ENCODE measurements at places on chromosomes 7 and 10.

DNA sequence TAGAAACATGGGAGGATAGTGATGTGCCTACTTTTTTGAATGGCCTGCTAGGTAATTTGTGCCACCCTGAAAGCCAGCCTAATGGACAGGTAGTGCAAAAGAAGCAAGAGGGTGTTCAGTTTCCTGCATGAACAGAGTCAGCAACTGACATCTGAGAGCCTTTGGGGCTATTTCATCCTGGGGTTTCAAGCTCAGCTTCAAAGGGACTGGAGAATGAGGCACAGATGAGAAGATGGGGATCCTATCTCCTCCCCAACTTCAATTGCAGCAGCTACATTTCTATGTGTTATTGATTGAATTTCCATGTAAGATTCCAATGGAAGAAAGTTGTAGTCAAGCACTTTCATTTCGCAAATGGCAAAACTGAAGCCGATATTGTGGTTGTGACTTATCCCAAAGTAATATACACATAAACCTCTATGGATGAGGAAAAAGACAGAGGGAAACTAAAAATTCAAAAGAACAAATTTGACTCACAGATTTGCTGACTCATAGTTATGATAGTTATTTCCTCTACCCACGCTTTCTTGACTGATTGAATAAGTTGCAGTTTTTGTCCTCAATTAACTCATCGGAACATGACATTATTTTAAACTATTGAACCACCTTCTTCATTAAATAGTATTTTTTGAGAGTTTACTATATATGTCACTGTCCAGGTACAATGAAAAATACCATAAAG lies 42.6 kb upstream of the NRP1 start:
- DNase-seq = peak; percentile 66

GRCh38 chr10:101297901-101298486 lies 56.0 kb upstream of the BTRC start:
- DNase-seq = no peak

DNA sequence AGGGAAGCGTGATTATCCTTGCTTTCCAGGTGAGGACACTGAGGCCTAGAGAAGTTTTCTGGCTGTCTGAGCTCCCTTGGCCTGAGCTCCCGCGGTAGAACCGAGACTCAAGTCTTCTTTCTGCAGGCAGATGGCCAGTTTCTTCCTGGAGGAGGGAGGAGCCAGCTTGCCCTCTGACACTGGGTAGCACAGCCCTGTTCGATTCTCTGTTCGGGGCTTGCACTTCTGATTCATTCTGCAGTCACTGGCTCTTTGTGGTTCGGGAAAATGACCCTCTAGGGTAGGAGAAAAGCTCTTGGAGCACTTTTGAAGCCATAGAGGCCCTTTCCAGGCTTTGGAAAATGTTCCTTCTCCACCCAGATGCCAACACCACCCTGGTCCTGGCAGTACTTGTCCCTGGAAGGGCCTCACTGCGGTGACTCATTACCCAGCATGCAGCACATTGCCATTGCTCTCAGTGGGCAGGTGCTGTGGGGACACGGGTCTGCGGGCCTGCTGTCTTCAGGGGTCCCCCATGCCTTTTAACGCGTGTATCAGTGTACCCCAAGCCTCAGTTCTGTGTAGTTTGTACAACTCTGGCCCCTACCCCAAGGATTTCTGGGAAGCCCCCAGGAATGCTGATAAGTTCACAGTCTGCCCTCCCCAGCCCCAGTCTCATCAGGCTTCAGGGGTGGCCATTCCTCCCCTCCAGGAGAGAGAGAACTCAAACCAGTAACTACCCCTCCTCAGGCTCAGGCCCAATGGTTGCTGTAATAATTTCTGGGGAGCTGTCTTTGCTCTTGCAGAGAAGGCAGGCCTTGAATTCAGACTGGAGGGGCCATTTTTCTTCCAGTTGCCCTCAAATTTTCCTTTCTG lies 11.9 kb downstream of the CHST3 start:
- DNase-seq = no peak

DNA sequence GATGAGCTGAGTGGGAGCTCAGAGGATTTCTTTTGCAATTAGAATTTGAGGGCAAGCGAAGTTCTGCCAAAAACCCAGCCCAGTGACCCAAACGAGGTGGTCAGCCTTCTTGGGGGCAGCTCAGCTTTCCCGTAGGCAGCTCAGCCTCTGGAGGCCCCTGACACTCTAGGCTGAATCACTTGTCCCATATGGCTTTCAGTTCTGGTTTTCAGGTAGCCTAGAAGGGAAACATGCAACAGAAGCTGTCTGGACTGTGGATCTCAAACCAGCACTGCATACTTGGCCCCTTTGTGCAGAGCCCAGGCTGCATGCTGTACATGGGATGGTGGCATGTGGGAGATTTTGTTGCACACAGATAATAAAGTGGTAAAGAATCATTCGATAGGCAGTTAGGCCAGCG lies 322.8 kb downstream of the ANKRD30A start:
- DNase-seq = no peak

- no peak for DNase-seq
Measured at GRCh38 chr10:86698207-86698940, 30.1 kb downstream of the LDB3 start.

GRCh38 chr7:69090936-69091335 lies 507.3 kb upstream of the AUTS2 start:
- DNase-seq = no peak

GRCh38 chr10:88382699-88383098 lies 200.4 kb downstream of the RNLS start:
- DNase-seq = no peak

- DNase-seq = peak; percentile 93
Measured at GRCh38 chr7:100874577-100875355, at the start of gene SRRT. Gene SRRT (plus strand): TSS chr7:100875103. CDS start chr7:100875591, 488 bp downstream.

- DNase-seq = no peak
Measured at GRCh38 chr10:52756966-52757365, 15.6 kb downstream of the MBL2 start.

- no peak for DNase-seq
Measured at GRCh38 chr10:20128811-20129210, 312.6 kb downstream of the PLXDC2 start.

DNA sequence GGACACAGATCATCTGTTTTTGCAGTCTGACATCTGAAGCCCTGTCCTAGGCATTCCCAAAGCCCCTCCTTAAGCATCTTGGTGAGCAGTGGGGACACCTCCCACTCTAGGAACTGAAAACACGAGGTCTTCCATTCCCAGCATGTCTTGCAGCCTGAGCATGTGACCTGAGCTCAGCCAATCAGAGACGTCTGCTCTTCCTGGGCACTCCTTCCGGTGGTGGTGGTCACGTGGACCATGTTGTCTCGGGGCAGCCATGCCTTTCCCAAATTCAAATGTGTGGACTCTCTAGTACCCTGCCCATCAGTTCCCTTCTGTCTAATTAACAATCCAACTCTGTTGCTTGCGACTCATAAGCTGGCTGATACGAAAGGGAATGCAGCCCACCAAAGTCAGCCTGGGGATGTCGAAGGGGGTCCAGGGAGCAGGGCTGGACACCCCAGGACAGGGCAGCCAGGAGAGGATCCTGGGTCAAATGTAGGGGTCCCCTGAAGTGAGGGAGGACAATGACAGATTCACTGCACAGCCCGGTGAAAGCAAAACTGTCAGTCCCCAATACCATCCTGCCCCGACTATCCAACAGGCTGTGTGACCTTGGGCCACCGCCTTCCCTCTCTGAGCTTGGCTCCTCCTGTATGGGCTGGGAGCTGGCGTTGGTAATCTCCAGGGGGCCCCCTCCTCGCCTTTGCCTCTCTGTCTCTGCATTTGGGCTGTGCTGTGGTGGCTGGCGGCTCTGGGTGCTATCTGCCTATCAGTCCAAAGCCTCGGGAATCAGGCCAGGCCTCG lies 57.4 kb upstream of the BAIAP2L1 start:
- no peak for DNase-seq

GRCh38 chr10:16933783-16934182 lies 116.6 kb upstream of the RSU1 start:
- no peak for DNase-seq

- no peak for DNase-seq
Measured at GRCh38 chr7:88614736-88615135, 144.8 kb upstream of the ZNF804B start.

DNA sequence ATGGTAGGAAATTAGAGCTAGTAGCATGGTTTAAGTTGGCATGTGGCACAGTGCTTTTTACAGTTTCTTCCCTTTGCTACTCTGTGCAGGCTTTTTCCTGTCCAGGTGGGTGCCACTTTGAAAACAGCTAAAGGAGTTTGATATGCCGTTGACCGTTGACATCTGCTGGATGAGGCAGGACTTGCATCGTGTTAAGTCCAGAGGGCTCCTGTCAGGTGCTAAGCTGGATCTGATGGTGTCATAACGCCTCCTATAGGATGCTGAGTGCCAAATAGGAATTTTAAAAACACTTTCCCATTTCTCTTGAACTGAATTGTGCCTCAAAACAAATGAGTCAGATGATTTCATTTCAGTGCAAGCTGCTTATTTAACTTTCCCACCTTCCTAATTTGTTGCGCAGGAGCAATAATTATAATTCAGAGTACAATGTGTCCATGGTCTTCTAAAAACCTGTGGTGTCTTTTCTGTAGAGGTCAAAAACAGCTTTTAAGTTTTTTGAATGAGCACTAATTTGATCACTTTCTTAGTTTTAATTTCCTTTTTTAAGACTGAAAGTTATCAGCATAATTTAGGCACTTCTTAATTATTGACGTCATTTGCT lies 178.3 kb downstream of the CDCA7L start:
- DNase-seq = peak; percentile 15

GRCh38 chr7:96996958-96997511 lies 8.3 kb upstream of the DLX6 start:
- DNase-seq = no peak

- no peak for DNase-seq
Measured at GRCh38 chr10:71755179-71755879, 18.0 kb downstream of the VSIR start.

GRCh38 chr10:118621304-118621942 lies 26.0 kb upstream of the PRLHR start:
- no peak for DNase-seq

DNA sequence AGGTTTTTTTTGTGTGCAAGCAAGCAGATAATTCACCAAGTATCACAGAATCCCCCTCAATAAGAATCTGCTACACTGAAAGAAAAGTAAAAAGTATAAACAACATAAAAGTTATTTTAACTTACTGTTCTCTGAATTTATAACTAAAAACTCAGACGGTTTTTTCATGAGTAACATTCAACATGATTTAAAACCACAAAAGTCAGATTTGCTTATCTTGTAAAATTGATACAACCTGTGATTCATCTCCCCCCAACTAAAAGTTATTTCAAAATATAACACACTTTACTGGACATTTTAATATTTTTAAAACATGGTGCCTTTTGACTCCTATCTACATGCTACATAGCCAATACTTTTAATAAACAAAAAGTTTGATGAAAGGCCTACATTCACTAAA lies 32.8 kb downstream of the TSPAN12 start:
- DNase-seq = no peak

- no peak for DNase-seq
Measured at GRCh38 chr10:97780841-97781617, 9.2 kb upstream of the SFRP5 start.

- no peak for DNase-seq
Measured at GRCh38 chr7:42883950-42884349, 27.9 kb downstream of the C7orf25 start.

- no peak for DNase-seq
Measured at GRCh38 chr10:114307731-114308130, 68.7 kb downstream of the VWA2 start.

GRCh38 chr10:54940418-54940817 lies 139.4 kb upstream of the PCDH15 start:
- DNase-seq = no peak

DNA sequence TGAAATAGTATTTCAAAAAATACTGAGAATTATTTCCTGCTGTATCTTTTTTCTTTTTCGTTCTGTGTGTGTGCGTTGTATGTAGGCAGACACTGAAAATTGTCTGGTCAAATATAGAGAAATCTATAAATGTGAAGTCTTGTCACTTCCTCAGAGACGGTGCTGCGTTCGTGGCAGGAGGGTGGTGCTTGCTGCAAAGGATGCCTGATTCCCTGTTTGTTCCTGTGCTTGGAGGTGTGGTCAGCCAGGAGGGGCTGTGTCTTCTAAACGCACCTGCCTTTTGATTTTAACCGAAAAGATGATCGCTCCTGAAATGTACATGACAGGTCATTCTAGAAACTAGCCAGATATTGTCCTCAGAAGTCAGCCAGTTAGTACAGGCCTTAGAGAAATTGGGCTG lies 32.5 kb upstream of the PRKAR1B start:
- no peak for DNase-seq

GRCh38 chr10:71854031-71854430 lies 3.0 kb upstream of the PSAP start:
- no peak for DNase-seq

DNA sequence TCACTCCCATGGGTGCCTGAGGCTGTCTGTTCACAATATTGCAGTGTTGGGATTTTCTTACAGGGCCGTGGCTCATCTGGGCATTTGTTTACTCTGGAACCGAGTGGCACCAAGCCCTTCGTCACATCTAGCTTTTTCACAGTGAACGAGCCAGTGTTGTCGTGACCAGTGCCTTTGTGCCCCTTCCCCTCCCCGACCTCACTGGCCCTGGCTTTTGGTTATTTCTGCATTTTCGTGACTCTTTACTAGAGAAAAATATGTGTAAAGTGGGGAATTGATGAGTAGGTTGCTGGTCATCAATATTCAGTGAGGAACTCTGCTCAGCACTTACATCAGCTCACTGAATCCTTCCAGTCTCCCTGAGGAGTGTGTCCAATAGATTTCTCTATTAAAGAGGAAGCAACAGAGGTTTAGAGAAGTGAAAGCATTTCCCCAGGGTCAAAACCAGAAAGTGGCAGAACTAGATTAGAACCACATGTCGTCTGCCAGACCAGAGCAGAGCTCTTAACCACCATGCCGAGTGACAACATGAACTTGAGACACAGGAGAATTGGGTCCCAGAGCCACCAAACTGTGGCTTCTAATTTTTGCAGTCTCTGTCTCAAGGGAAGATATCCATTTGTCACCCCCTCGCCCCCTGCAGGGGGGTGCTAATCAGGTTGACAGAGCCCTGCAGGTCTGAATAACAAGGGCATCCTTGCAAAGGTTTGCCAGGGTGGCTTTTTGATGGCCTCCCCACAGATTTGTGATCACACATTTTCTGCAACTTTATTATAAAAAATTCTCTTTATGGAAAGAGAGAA lies 125.3 kb downstream of the CHN2 start:
- DNase-seq = no peak

- no peak for DNase-seq
Measured at GRCh38 chr7:84981055-84981976, 205.5 kb downstream of the SEMA3D start.

- DNase-seq = no peak
Measured at GRCh38 chr7:38428041-38428440, 154.6 kb upstream of the TARP start.

DNA sequence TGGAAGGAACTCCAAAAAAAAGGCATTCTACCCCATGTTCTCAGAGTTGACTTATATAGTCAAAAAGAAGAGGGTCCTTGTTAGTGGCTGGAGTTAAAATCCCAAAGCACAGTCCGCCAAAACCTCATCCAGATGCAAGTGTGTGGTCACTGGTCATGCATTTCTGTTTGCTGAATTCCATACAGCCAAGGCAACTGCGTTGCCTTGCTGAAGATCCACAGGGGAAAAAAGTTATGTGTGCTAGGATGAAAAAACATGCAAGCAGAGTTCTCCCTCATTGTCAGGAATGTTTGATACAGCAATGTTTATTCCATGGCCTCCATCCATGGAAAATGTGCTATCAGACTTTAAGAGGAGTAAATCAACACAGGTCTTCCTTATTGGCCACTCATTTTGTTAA lies 213.1 kb downstream of the CREB5 start:
- no peak for DNase-seq
